Midbrain (tissue), 1 donor: ENCODE measurements at places on chromosomes 2 and 18.

- DNase-seq: peak; percentile 84
These were observed 606 bp downstream of the TMEM237 start for GRCh38 chr2:201642579-201643215.

DNA sequence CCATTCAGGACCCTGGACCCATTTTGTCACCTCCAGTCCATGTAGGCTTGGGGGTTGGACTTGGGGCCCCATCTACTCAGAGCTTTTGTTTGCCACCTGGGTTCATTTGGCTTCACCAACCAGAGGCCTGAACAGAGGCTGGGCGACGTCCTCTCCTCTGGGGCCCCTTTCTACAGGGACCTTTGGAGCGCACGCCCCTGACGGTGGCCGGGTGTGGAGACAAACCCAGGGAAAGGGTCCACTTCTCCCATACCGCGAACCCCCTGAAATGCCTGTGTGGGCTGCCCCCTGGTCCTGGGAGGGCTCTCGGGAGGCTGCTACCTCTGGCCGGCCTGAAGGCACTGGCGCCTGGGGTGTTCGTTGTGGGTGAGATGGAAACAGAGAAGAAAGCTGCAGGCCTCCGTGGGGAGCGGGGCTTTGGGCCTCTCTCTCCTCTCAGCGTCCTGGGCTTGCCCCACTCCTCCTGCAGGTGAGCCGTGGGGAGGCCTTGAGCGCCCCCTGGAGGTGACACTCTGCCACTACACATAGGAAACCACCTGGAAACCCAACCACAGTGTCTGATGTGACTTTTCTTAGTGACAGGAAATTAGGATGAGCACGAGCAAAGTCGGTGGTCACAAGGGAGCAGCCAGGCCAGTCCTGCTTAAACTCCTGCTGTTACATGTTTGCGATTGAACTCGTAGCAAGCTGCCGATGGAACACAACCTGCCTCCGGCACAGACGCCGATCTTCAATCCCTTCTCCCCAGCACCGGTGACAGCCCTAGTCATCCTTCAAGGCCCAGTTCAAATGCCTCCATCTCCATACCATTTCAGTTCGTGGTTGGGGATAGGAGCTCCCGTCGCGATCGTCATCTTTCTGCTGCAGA lies 12.0 kb upstream of the NTSR2 start:
- DNase-seq: peak; percentile 42

- no peak for DNase-seq
These were observed 36.9 kb upstream of the SLC14A1 start for GRCh38 chr18:45686891-45687611.

- DNase-seq: no peak
These were observed 833.0 kb downstream of the TMEM182 start for GRCh38 chr2:103594823-103595222.

- DNase-seq: no peak
These were observed 22.3 kb upstream of the TYMS start for GRCh38 chr18:635171-635570.

- peak; percentile 59 for DNase-seq
These were observed 139.4 kb downstream of the AKAIN1 start for GRCh38 chr18:5057386-5058348.

DNA sequence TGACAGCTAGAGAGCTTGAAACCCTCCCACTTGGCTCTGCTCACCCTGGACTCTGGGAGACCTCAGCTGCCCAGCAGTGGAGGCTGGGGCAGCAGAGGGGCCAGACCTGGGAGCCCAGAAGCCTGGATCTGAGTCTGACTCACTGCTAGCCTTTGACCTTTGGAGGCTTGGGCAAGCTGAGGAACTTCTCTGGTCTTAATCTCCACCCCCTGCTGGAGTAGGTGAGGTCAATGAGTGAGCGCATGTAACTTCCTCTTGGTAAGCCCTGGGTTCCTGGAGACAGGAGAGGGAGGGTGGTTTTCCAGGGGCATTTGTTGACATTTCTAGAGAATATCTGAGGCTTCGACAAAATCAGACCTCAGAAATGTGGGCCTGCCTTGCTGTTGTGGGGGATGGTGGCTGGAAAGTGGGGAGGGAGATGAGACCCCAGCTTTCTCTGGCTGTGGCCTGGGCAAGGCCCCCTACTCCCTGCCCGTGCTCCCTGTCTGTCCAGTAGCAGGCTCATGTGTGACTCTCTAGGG lies 73.0 kb upstream of the YWHAQ start:
- no peak for DNase-seq
